ENCODE measurements at places on chromosomes 6 and 20. TPM values are rescaled to one million over a fixed set of nuclear protein-coding genes. Genes with fewer than 3 reads are reported as not detected.

FGD2 gene
- polyA plus RNA-seq = 5.8 TPM

SYCP2 gene
- polyA plus RNA-seq = 0.07 TPM

DAAM2 gene
- polyA plus RNA-seq = 3.9 TPM

GRCh38 chr6:137762168-137763090 is 104.6 kb upstream of the TNFAIP3 start:
- H3K27ac ChIP-seq = no peak overlapping the region
- DNase-seq = no peak
- no peaks in the 10 kb centered on the region for H3K4me1 ChIP-seq
- H3K27me3 ChIP-seq = no peaks in the 10 kb centered on the region
- no peak overlapping the region for H3K4me3 ChIP-seq

GRCh38 chr20:25303292-25304024 is 55.6 kb downstream of the PYGB start:
- DNase-seq = no peak
- H3K27ac ChIP-seq = no peak overlapping the region

Measured in liver (tissue), 10 donors.